ENCODE measurements at places on chromosomes 16 and 17.
A peak's percentile ranks its signal among the peaks of the same experiment; 100 is the strongest.

GRCh38 chr17:75181110-75181509 lies 1.6 kb downstream of the SUMO2 start:
- no peak for DNase-seq

- DNase-seq = no peak
Measured at GRCh38 chr16:68902003-68902968, 59.0 kb downstream of the TANGO6 start.

DNA sequence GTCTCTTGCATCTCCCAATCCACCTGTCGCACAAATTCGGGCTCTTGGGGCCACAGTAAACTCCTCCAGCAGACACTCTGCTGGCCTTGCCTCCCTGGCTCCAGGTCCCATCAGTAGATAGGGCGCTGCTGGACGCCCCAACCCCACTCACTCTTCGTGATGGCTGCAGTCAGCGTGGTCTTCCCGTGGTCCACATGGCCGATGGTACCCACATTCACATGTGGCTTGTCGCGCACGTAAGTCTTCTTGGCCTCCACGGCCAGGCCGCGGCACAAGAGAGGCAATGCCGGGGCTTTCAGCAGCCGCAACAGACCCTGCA lies 428 bp downstream of the TUFM start:
- no peak for DNase-seq

- DNase-seq = no peak
Measured at GRCh38 chr17:1880851-1881630, 51.2 kb downstream of the RPA1 start.

DNA sequence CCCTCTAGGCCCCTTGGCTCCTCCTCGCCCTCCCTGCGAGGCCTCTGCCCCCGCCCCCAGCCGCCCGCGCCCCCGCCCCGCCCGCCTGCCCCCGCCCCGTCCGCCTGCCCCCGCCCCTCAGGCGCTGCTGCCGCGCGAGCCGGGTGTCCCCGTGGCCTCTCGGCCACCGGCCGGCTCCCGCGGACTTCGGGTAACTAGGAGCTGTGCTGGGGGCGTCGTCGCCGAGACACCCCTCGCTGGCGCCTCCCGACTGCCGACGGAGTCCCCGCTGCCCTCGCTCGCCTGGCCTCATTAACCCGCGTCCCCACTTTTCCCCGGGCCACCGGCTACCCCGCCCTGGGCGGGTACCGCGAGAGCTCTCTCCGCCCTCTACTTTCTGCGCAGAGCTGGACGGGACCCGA lies at the start of gene TLCD1:
Gene TLCD1, minus strand, starts transcription at position 8 of the 401 bp plus-strand sequence. CDS start 136 bp downstream, outside the sequence.
- DNase-seq = peak; percentile 71

GRCh38 chr17:69702078-69702477 lies 287.6 kb downstream of the MAP2K6 start:
- no peak for DNase-seq

GRCh38 chr17:78026381-78026780 lies 67.9 kb downstream of the TNRC6C start:
- no peak for DNase-seq

GRCh38 chr17:17751489-17752088 lies 70.3 kb downstream of the RAI1 start:
- no peak for DNase-seq

GRCh38 chr17:43766413-43767052 lies 7.9 kb upstream of the SOST start:
- peak; percentile 43 for DNase-seq

DNA sequence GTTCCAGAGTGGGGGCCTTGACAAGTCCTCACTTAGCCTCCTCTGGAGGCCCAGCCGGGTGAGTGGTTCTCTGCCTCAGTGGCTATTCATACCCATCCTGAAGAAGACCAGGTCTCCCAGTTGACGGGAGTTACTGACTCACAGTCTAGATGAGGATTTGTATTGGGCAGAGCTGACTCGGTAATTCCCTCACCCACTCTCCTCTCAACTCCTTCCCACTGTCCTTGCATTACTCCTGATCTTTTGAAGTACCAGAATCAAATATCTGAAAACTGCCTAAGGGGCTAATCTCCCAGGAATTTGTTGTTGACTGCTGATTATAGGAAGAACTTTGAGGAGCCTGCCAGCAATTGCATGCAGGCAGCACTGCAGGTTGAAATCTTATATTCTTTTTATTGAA lies 14.2 kb downstream of the SAP30BP start:
- DNase-seq = no peak
